ENCODE measurements at places on chromosomes 7 and 10.
A peak's percentile ranks its signal among the peaks of the same experiment; 100 is the strongest.

DNA sequence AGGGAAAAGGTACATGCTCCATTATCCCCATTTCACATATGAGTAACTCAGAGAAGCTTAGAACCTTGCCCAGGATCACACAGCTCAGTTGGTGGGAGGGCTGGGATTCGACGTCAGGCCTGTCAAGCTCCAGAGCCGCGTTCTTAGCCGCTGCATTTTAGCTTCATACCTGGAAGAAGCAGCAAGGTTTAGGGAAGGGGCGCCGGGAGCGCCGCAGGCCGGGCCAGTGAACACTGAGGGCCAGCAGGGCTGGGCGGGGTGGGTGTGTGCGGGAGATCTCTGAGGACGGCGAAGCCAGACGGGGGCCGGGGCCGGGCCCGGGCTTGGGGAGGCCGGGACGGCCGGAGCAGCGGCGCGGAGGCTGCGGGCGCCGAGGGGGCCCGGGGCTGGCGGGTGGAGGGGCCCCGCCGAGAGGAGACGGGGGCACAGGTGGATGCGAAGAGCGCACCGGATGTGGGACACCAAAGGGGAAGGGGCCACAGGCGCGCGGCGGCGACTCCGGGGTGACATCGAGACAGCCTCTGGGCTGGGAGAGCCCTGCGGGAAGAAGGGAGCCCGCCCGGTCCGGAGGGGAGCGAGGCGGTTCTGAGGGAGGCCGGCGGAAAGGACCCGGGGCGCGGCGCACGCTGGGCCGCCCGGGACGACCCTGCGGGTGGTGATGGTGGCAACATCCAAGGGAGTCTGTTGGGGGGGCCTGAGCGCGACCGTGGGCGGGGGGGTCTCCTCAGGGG lies 498 bp downstream of the NDST2 start:
- peak; percentile 24 for DNase-seq

DNA sequence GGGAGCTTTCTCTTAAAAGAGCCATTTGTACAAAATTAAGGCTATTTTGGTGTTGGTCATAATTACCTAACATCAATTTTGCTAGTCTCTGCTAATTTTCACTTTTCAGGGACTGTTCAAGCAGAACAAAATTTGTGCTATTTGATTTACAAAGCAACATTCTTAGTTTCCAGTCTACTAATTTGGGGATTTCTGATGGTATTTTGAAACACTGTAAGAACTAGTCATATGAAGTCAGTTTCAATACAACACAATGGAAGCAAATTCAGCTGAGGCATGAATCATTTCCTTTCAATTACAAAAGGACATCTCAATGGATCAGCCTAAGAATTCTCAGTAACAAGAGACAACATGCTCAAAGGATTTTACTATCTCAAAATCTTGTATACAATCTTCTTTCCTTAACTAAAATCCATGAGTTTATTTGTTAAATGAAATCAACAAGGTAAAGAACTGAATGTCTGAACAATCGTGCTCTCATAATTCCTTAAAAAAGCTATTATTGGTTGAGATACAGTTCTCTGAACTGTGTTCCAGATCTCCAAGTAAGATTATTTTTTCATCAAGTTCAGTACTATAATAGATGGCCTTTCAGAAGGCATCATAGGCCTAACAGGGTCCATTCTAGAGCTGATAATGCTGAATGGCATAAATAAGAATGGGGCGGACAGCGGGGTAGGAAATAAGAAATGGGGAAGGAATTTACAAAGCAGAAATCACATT lies 144.6 kb downstream of the NRCAM start:
- DNase-seq: no peak

- no peak for DNase-seq
These were observed 820.6 kb downstream of the LRMDA start for GRCh38 chr10:76251841-76252671.

GRCh38 chr7:48708635-48709034 lies 215.7 kb upstream of the CDC14C start:
- DNase-seq: peak; percentile 22

GRCh38 chr10:43118631-43119415 lies 19.4 kb upstream of the CSGALNACT2 start:
- no peak for DNase-seq

DNA sequence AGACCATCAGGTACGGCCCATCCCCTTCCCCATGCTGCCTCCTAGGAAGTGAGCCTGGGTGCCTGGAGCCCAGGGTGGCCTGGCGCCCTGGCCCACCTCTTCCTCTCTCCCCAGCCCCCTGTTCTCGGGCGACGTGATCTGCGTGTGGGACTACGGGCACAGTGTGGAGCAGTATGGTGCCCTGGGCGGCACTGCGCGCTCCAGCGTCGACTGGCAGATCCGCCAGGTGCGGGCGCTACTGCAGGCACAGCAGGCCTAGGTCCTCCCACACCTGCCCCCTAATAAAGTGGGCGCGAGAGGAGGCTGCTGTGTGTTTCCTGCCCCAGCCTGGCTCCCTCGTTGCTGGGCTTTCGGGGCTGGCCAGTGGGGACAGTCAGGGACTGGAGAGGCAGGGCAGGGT lies 17.0 kb downstream of the ASL start:
- DNase-seq: no peak

DNA sequence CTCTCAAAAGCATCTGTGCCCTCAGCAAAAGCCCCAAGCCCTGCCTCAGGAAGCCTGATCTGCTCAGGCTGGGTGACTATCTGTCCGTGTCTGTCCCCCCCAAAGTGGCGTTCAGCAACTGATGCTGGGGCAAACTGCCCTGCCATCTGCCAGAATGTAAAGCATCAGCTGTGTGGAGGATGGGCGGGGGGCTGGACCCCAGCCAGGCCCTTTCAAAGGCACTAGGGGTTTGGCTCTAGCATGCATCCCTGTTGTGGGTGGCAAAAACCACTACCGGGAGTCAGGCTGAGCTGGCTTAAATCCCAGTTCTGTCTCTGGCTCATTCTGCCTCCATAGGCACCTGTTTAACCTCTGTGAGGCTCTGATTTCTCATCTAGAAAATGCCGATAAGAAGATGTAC lies 35.5 kb downstream of the GPRIN2 start:
- peak; percentile 76 for DNase-seq

GRCh38 chr10:69491611-69492010 lies 40.3 kb downstream of the TSPAN15 start:
- DNase-seq: no peak

DNA sequence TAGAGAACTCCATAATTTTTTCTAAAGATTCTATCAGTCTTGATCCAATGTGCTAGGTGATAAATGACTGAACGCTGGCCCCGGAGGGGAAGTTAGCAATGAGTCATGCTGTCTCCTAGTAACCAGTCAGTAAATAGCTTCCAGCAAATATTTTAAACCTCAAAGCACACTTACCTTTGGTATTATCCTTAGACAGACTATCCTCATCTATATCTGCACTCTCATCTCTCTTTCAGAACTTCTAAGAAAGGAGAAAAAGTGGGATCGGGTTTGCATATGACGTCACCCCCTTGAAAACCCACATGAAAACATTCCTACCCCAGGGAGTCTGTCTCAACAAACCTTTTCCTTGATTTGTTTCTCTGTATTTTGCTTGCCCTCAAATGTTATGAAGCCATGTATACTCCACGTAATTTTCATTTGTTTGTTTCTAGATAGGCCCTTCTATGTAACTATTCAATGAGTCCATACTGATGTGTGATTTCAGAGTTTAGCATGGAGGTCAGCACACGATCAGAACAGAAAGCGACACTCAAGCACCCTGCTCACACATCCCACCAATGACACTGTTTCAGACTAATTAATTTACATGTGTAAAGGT lies 174.9 kb upstream of the NRP1 start:
- peak; percentile 25 for DNase-seq

- no peak for DNase-seq
These were observed 207.8 kb downstream of the TFEC start for GRCh38 chr7:115822801-115823200.

DNA sequence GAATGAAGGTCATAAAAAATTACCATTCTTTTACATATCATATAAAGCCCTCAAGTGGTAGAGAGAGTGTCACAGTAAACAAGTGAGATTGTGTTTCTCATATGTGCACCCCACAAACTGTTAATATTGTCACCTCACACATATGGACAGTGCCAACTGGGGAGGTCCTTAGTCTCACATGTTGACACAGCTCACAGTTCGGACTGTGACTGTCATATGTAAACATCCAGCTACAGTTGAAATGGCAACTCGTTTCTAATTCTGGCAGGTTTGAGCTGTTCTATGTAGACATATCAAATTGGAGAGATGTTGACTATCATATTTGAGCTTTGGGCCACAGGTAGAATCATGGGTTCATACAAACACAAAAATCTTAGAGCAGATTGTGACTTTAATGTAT lies 39.4 kb upstream of the ZNF107 start:
- no peak for DNase-seq

DNA sequence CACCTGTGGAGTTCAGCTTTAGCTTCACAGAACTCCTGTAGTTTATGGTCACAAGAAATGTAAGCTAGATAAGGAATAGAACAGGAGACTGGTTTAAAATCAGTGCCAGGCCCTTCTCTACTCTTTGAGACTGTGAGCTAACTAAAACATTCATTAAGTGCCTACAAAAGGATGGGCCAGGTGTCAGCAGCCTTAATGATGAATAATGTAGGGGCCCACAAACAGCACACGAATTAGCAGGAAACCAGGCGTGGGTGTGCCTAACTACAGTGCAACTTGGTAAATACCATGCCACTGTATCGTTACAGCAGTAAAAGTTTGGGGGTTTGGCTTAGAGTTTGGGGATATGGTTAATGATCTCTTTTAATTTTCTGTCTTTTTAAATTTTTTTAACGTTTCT lies 6.1 kb upstream of the ABLIM1 start:
- DNase-seq: no peak

DNA sequence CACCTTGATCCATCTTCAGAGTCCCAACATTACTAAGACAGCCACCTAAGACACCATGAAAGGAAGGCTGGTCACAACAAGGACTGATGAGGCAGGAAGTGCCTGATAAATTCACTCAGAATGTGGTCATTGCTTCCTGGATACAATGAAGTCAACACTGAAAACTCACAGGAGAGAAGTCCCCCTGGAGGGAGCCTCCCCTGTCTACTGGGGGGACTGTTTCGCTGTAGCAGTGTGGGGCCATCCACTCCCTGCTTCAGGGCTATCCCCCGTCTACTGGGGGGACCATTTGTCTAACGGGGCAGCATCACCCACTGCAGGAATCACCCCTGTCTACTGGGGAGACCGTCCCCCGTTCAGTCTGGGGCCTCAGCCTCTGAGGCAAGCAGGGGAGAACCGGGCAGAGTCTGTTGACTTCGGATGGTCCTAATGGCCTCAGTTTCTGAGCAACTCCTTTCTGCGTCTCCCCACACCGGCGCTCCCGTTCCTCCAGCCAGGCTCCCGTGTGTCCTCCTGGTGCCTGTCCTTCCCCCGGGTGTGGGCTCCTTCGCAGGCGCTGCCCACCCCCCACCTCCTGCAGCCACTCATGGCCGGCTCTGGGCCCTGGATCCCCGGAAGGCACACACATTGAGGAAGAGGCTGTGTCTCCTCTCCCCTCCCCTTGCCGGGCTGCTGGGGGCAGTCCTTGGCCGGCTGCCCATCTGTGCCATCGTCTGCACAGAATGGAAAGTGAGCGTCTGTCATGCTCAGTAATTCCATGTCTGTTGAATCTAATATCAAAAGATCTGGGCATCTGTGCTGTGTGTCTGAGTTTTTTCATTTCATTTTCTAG lies 59.9 kb upstream of the DNAJB6 start:
- DNase-seq: peak; percentile 21

DNA sequence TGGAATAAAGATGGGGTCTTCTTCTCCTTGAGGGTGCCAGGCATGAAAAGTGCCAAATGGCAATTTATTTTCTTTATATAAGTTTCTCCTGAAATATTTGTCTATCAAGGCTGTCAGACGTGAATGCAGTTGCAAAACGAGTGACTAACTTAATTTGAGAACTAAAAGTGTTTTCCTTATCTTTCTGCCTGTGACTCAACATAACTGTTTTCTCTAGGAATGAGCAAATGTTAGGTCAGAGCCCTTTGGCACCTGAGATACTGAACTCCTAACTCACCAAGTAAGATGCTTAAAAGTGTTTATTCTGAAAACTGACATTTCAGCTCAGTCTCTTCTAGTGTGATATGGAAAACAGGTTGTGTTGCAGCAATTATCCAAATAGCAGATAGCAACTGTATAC lies 197.0 kb downstream of the STK31 start:
- no peak for DNase-seq

DNA sequence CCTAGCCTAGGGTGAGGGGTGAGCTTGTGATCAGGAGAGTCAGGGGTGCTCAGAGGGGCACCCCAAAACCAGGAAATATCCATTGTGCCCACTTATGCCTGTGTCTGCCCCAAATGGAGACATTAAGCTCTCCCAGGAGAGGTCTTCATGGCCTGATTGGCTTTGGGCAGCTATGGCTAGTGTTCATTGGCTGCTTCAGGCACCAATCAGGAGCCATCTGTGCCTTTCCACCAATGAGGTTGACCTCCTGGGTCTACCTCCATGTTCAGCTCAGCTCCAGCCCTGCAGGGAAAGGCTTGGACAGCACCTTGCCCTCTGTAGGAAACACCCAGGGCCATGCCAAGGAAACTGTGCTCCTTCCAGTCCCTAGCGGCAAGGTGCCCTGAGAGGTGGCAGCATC lies 23.9 kb upstream of the HSPB1 start:
- no peak for DNase-seq

- DNase-seq: no peak
These were observed 206.5 kb downstream of the USP6NL start for GRCh38 chr10:11404901-11405300.

- DNase-seq: no peak
These were observed 1066.2 kb downstream of the LRMDA start for GRCh38 chr10:76497666-76498065.

DNA sequence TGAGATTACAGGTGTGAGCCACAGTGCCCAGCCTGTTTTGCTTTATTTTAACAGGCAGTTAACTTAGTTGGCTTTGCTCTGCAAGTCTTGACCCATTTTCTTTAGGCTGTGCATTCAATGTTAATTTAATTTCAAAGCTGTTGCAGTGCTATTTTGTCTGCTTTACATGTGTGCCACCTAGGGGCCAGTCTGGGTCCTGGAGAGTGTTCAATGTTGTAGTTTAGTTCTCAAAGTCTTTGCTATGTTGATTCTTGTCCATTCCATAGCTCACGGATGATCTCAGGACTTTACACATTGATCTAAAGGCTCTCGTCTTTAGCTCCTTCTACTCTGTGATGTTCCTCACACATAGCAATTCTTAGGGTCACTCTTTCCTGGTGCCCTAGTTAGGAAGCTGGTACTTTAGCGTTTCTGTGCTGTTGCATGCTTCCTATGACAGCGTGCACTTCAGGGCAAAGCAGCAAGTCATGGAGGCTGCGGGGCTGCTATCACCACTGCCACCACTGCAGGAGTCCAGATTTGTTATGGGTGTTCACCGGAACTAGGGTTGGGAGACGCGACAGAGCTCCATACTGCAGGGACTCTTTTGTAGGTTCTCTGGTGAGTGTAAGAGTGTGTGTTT lies 16.4 kb upstream of the ABCA13 start:
- DNase-seq: no peak

DNA sequence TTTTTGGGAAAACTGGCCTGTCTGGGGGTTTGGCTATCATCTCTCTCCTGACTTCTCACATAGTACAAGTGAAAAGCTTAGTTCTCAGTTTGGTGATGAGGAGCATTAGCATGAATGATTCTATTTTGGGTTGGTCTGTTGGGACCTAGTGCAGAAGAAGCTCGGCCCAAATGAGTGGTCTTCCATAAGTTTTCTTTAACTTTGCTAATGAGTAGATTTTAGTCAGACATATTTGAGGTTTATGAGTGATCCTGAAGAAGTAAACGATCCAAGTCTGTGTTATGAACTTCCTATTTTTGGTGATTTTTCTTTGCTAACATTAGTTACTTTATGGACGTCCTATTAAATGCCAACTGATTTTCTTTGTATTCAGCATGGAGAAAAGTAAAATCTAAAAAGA lies 51.7 kb upstream of the CALD1 start:
- no peak for DNase-seq

Data from NCI-H1092 treated with DMSO at 0.1 percent for 48 hours (cell line).